ENCODE measurements at places on chromosomes 6 and 20.

GRCh38 chr6:7137335-7138045, 29.7 kb downstream of the RREB1 start:
- peak; percentile 69 for DNase-seq

GRCh38 chr20:51492167-51493092, 50.1 kb downstream of the NFATC2 start:
- DNase-seq, result peak; percentile 50

DNA sequence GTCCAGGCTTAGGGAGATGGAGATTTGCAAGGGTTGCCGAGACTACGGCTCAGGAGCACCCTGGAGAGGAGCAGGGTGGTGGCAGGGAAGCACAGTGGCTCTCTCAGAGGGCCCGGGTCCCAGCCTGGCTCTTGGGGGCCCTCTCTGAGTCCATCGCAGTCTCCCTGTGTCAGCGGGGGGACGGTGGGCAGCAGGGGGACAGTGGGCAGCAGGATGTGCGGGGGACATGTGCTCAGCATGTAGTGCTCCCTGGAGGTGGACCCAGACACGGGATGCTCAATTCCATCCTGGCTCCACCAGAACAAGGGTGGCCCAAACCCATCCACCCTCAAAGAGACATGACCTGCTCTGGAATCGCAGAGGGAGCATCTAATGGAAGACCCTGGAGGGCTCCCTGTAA, 43.0 kb upstream of the ZBP1 start:
- no peak for DNase-seq

GRCh38 chr6:48750861-48751260, 639.9 kb upstream of the PTCHD4 start:
- no peak for DNase-seq

- no peak for DNase-seq
These were observed 204.1 kb upstream of the PREP start for GRCh38 chr6:105606831-105607463.

DNA sequence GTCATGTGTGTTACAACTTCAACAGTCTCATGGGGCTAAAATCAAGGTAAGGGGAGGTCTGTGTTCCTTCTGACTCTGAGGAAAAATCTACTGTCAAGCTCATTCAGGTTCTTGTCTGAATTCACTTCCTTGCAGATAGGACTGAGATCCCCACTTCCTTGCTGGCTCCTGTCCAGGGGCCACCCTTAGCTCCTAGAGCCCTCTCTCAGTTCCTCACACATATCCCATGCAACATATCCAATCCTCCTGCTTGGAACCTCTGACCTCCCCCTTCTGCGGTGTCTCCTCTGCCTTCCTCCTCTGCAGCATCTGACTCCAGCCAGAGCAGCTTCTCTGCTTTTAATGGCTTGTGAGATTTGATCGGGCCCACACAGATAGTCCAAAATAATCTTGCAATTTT, 27.1 kb upstream of the MICB start:
- no peak for DNase-seq

- no peak for DNase-seq
These were observed 151.5 kb upstream of the MLIP start for GRCh38 chr6:53959717-53960116.

GRCh38 chr6:129510950-129511349, 199.0 kb downstream of the ARHGAP18 start:
- no peak for DNase-seq

GRCh38 chr6:38159596-38159995, 340.1 kb downstream of the ZFAND3 start:
- no peak for DNase-seq

- DNase-seq, result no peak
These were observed 101.1 kb downstream of the ZFAND3 start for GRCh38 chr6:37920667-37921066.

GRCh38 chr6:4892785-4893485, 110.9 kb downstream of the RPP40 start:
- no peak for DNase-seq

DNA sequence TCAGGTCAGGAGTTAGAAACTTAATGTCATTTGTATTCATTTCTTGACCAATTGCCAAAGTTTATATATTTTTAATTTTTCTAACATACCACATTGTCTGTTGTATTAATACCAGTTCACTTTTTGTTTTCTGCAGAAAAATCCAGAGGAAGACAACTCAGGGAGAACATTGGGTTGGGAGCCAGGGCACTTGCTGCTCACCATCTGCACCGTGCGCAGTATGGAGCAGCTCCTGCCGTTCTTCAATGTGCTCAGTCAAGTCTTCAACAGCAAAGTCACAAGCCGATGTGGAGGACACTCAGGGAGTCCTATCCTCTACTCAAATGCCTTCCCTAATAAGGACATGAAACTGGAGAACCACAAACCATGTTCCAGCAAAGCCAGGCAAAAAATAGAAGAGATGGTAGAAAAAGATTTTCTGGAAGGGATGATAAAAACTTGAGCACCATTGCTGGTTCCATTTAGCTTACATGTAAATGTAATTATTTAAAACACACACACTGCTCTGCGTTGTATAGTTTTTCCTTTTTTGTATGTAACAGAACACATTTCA, 25.3 kb downstream of the PGM3 start:
- DNase-seq, result no peak

DNA sequence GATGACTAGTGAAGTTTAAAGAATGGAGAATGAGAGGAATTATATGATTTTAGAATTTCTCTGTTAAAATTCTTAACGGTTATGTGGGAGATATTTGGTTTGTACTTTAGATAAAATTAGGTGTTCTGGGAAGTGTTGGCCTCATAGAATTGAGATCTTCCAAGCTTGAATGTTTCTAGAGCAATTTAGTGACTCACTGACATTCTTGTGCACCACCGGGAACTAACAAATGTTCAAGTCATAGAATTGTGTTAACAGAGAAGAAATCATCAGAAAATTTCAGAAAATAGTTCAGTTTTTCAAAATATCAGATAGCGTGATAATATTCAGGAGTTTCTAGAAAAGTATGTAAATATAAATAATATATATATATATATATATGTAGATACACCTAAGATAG, 67.9 kb upstream of the BMP5 start:
- peak; percentile 59 for DNase-seq

DNA sequence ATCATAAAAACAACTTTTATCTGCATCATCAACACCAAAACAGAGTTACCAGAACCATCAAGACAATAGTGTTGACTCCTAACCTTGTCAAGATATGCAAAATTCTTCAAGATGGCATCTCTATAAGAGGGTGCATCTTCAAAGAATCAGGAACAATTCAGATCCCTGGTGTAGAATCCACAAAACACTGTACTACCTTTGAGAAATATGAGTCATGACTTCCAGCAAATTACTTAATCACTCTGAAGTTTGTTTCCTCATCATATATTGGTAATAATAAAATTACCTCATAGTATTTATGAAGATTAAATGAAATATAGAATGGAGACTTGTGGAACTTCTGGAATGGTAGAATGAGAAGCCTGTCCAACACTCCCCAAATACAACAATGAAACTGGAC, 221.3 kb upstream of the SUPT3H start:
- DNase-seq, result peak; percentile 53

- peak; percentile 30 for DNase-seq
These were observed 447.3 kb downstream of the HDGFL1 start for GRCh38 chr6:23016696-23017095.

GRCh38 chr20:58141971-58142842, 86.2 kb downstream of the ANKRD60 start:
- DNase-seq, result no peak

- DNase-seq, result no peak
These were observed 993.1 kb upstream of the MANEA start for GRCh38 chr6:94584211-94584610.

GRCh38 chr20:24027229-24027628, 38.6 kb upstream of the GGTLC1 start:
- DNase-seq, result peak; percentile 58

- DNase-seq, result no peak
These were observed 33.5 kb upstream of the TCF21 start for GRCh38 chr6:133855276-133855990.

- DNase-seq, result peak; percentile 19
These were observed 175.3 kb upstream of the CST7 start for GRCh38 chr20:24773751-24774201.

DNA sequence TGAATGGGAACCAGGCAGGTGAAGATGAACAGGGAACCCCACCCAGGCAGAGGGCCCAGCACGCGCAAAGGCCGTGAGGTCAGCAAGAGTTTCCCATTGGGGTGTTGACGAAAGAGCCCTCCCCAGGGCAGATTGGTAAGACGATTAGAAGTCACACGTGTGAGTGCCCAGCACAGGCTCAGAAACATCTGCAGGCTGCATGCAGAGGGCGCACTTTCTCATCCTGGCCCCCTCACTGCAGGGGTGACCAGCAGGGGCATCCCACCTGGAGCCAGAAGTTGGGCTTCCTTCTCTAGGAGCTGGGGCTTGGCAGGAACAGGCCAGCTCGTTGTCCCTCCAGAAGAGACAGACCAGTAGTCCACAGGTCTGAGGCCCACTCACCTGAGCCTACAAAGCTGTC, 38.4 kb downstream of the VSTM2L start:
- DNase-seq, result no peak

- peak; percentile 82 for DNase-seq
These were observed 33.6 kb upstream of the BTN3A2 start for GRCh38 chr6:26331218-26332073.

GRCh38 chr6:19812512-19813119, 24.6 kb upstream of the ID4 start:
- peak; percentile 70 for DNase-seq

DNA sequence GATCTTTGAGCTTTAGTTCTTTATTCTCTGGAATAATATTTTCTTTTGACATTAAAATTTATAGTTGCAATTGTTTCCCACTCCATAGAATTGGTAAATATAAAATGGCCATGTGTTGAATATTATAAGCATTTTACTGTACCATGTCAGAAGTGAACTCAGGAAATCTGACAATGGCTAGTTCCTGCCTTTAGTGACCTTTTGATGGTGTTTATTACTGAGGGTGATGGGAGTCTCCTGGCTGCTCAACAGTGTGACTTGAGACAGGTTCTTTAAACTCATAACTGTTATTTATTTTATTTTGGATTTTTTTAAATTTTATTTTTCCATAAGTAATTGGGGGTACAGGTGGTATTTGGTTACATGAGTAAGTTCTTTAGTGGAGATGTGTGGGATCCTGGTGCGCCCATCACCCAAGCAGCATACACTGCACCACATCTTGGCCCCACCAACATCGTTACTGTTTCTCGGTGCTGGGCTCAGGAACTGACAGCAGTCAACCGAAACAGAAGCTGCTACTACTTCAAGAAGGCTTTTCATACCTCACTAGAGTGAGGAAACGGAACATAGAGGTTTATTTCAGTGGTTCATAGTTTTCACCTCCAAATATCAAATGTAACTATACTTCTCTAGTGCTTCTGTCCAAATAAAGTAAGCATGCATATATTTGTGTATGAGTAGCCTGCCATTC, 90.4 kb downstream of the PLEKHG1 start:
- no peak for DNase-seq
